ENCODE measurements at places on chromosomes 4 and X. TPM values are rescaled to one million over a fixed set of nuclear protein-coding genes. Genes with fewer than 3 reads are reported as not detected.
A peak's percentile ranks its signal among the peaks of the same experiment; 100 is the strongest.

The SYTL4 gene
- 41.9 TPM for total RNA-seq

The IL13RA2 gene
- not detected for total RNA-seq

The PIR gene
- total RNA-seq, result 22.1 TPM

The FRMD7 gene
- not detected for total RNA-seq

The TBC1D25 gene
- 12.7 TPM for total RNA-seq

The SCD5 gene
- total RNA-seq, result 27.8 TPM

The PLAC8 gene
- 0.71 TPM for total RNA-seq

The SFRP2 gene
- 64.8 TPM for total RNA-seq

The ZDHHC15 gene
- total RNA-seq, result 6.4 TPM

The XAGE1B gene
- not detected for total RNA-seq

The PAGE1 gene
- not detected for total RNA-seq

The PRRG1 gene
- total RNA-seq, result 5.9 TPM

The USP26 gene
- total RNA-seq, result not detected

The NAP1L2 gene
- total RNA-seq, result 6.1 TPM

DNA sequence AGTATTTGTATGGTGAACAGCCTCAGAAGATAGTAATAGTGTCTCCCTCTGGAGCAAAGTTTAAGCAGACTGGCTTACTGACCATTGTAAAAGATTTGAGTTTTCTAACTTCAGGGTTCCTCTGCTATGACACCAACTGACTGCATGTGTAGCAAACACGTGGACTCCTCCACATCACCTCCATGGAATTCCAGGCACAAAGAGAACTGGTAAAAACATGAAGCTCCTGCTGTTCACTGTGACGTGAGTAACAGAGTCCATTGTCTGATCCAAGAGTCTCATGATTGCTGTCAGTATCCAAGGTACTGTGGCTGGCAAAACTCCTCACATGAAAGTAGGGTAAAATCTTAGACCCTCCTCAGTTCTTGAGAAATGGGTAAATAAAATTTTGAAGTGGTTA lies 107.6 kb upstream of the FAM9B start:
- H3K36me3 ChIP-seq, result no peaks in the 10 kb centered on the region
- H3K27ac ChIP-seq, result no peak overlapping the region
- H3K27me3 ChIP-seq, result no peaks in the 10 kb centered on the region
- no peak for DNase-seq
- H3K4me3 ChIP-seq, result no peak overlapping the region

DNA sequence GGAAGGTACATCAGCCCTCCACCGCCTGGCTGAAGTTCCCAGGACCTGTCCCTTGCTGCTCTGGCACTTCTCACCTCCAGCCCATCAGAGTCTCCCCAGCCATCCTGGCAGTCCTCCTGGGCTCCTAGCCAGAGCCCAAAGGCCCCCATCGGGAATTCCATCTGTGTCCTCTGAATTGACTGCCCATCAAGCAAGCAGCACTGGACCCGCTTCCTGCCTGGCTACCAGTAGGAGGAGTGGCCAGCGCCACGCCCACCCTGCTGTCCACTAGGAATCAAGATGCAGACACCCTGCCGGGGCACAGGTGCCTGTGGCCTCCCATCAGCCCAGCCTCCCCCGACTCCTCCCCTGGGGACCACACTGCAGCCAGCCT lies 47.2 kb downstream of the C4orf50 start:
- H3K4me1 ChIP-seq, result no peaks in the 10 kb centered on the region
- no peak overlapping the region for H3K4me3 ChIP-seq
- no peaks in the 10 kb centered on the region for H3K36me3 ChIP-seq
- peak; percentile 54 for DNase-seq

DNA sequence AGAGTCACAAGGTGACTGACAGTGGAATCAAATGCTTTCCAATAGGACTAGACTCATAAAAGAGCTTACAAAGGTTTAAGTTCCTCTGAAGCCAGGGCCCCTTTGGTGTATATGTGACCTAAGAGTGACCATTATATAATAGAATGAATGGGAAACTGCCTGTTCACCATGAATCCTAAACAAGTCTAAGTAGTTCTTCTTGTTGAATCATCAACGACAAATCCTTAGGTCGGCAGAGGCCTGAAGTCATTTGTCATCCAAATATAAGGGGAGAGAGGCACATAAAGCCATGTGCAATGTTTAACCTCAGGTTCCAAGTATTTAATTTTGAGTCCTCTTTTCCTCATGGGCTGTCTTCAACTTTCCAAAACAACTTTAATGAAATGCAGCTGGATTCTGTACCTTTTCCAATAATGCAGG lies 122.4 kb downstream of the RASL11B start:
- no peak overlapping the region for H3K27ac ChIP-seq
- H3K27me3 ChIP-seq, result no peaks in the 10 kb centered on the region
- DNase-seq, result no peak
- peaks cover 24% of the 10 kb centered on the region for H3K4me1 ChIP-seq

- H3K4me1 ChIP-seq, result peaks cover 6% of the 10 kb centered on the region
- no peak overlapping the region for H3K27ac ChIP-seq
- H3K4me3 ChIP-seq, result no peak overlapping the region
- DNase-seq, result no peak
- H3K27me3 ChIP-seq, result peaks cover 6% of the 10 kb centered on the region
Measured at GRCh38 chr4:1111259-1111809, 2.0 kb downstream of the RNF212 start.

DNA sequence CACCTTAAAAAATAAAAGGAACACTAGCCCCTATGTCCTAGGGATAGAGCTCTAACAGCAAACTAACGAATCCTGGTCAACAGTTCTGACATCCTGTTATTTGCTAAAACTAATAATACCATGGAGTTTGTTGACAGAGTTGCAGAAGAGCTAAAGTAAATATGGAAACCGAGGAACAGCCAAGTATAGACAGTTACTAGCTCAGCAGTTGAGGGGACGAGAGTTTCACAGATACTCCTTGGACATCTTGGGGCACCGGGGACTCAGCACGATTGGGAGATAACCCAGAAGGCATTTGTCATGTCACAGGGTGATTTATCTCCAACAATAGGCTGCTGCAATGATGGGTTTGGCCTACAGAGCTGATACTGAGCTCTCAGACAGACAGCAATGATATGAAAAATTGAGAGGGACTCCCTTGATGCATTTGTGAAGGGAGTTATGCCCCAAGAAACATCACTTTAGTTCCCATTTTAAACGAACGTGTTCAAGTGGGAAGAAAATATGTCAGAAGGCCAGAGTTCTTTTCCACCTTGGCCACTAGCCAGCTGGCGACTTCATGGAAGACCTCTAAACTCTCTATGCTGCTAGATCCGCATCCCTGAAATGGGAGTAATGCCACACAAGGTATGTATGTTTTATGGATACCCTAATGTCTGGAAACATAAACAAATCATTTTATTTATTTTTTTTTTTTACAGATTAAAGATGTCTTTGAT lies 48.6 kb downstream of the TSC22D3 start:
- H3K27ac ChIP-seq, result peak overlapping the region; percentile 18
- H3K4me1 ChIP-seq, result peaks cover 37% of the 10 kb centered on the region
- no peaks in the 10 kb centered on the region for H3K36me3 ChIP-seq
- peaks cover 4% of the 10 kb centered on the region for H3K27me3 ChIP-seq
- no peak for DNase-seq

DNA sequence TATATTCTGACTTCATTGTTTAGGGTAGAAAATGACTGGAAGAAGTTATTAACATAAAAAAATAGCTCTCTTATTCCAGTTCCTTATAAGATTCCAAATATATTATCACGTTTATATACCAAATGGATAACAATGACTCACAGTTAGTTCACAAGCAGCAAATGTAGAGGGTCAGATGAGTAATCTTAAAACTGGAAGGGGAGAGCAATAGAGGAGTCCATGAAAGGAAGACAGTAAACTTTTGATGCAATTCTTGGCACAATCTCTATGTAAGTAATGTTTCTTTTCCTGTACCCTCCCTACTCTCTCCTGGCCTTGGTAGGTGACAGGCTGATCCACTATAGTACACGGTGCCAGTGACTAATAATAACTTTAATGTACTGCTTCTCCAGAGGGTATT lies 259.0 kb upstream of the TRPC5 start:
- H3K4me1 ChIP-seq, result no peaks in the 10 kb centered on the region
- H3K36me3 ChIP-seq, result no peaks in the 10 kb centered on the region

- H3K36me3 ChIP-seq, result no peaks in the 10 kb centered on the region
- no peaks in the 10 kb centered on the region for H3K4me1 ChIP-seq
- H3K27ac ChIP-seq, result no peak overlapping the region
- H3K27me3 ChIP-seq, result no peaks in the 10 kb centered on the region
- no peak for DNase-seq
Measured at GRCh38 chr4:186058253-186058979, 10.5 kb upstream of the TLR3 start.

DNA sequence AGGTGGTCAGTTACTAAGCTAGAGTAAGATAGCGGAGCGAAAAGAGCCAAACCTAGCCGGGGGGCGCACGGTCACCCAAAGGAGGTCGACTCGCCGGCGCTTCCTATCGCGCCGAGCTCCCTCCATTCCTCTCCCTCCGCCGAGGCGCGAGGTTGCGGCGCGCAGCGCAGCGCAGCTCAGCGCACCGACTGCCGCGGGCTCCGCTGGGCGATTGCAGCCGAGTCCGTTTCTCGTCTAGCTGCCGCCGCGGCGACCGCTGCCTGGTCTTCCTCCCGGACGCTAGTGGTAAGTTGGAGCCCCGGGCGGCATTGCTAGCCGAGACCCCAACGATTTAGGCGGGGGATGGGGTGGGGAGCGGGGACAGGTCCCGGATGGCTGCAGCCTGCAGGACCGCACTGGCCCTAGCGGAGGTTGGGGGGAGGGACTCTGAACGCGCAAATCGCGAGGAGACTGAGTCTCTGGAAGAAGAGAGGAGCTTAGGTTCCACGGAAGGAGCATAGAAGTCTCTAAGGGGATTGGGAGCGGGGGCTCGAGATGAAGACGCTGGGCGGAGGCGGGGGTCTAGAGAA lies 573 bp downstream of the HTR2C start:
- no peaks in the 10 kb centered on the region for H3K36me3 ChIP-seq
- H3K27me3 ChIP-seq, result peaks cover 41% of the 10 kb centered on the region
- H3K4me1 ChIP-seq, result no peaks in the 10 kb centered on the region
- peak overlapping the region; percentile 7 for H3K4me3 ChIP-seq
- no peak for DNase-seq

DNA sequence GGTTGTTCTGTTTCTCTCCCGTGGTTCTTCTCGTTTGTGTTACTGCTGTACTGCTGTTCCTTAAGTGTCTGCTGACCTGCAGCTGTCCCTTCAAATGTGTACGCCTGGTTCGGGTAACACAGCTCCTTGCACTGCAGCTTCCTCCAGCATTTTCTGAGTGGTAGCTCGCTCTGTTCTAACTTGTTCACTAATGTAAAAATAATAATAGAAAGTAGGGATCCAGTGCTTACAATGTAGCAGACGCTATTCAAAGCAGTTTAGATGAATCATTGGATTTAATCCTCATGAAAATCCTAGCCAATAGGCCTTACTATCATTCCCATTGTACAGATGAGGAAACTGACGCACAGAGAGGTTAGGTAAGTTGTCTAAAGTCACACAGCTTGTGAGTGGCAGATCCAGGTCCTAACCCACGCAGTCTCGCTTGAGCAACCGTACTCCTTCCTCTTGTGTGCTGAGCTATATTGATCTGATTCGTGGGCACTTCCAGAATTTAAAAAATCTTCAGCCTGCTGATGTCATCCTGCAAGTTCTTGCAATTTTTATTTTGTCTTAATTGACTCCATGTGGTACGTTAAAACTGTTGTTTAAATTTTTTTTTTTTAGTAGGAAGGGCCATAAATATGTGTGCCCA lies 448.2 kb upstream of the FAT1 start:
- H3K27ac ChIP-seq, result no peak overlapping the region
- DNase-seq, result no peak
- H3K4me1 ChIP-seq, result no peaks in the 10 kb centered on the region
- H3K4me3 ChIP-seq, result no peak overlapping the region

GRCh38 chr4:85555206-85555605 lies 80.3 kb downstream of the ARHGAP24 start:
- no peaks in the 10 kb centered on the region for H3K36me3 ChIP-seq
- no peak overlapping the region for H3K4me3 ChIP-seq
- H3K4me1 ChIP-seq, result no peaks in the 10 kb centered on the region
- no peak for DNase-seq
- H3K27me3 ChIP-seq, result no peaks in the 10 kb centered on the region

GRCh38 chr4:105291925-105292324 lies 145.2 kb downstream of the TET2 start:
- no peaks in the 10 kb centered on the region for H3K4me1 ChIP-seq
- DNase-seq, result no peak
- H3K36me3 ChIP-seq, result no peaks in the 10 kb centered on the region
- no peak overlapping the region for H3K27ac ChIP-seq

- H3K4me1 ChIP-seq, result no peaks in the 10 kb centered on the region
- H3K4me3 ChIP-seq, result no peak overlapping the region
- no peak for DNase-seq
- H3K36me3 ChIP-seq, result no peaks in the 10 kb centered on the region
Measured at GRCh38 chrX:20498851-20499635, 232.3 kb upstream of the RPS6KA3 start.

DNA sequence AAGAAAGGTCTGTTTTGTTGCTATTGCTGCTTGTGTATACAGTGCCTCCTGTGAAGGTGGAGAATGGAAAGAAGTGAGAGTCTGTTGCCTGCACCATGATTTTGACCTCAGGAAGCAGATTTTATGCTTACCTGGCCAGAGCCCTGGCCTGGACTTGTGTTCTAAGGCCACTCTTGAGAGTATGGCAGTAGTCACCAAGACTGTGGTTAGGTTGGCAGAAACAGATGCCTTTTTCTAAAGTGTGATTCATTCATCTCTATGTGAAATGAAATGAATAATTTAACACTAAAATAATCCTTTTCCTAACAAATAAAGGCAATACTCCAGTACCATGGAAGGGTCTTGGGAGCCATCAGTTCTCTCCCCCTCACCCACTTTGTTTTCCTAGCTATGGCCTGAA lies 161.8 kb downstream of the DCLK2 start:
- no peak for DNase-seq
- H3K36me3 ChIP-seq, result no peaks in the 10 kb centered on the region
- no peak overlapping the region for H3K4me3 ChIP-seq
- H3K27me3 ChIP-seq, result no peaks in the 10 kb centered on the region

GRCh38 chr4:184821242-184821641 lies 4.5 kb downstream of the ACSL1 start:
- no peaks in the 10 kb centered on the region for H3K27me3 ChIP-seq
- no peaks in the 10 kb centered on the region for H3K36me3 ChIP-seq
- H3K27ac ChIP-seq, result peak overlapping the region; percentile 13
- no peaks in the 10 kb centered on the region for H3K4me1 ChIP-seq

- H3K4me3 ChIP-seq, result peak within 1 kb of the TSS; percentile 66
- H3K27me3 ChIP-seq, result no peaks in the 10 kb centered on the region
- H3K4me1 ChIP-seq, result no peaks in the 10 kb centered on the region
- H3K27ac ChIP-seq, result peak within 1 kb of the TSS; percentile 94
- no peaks in the 10 kb centered on the region for H3K36me3 ChIP-seq
- DNase-seq, result peak; percentile 96
Measured at GRCh38 chrX:2928583-2929434, at the start of gene ARSD. TSS of gene ARSD (minus strand) at chrX:2929339. CDS start at chrX:2929275, 64 bp downstream.

- DNase-seq, result no peak
- no peaks in the 10 kb centered on the region for H3K27me3 ChIP-seq
- no peaks in the 10 kb centered on the region for H3K36me3 ChIP-seq
- no peak overlapping the region for H3K4me3 ChIP-seq
- H3K4me1 ChIP-seq, result peaks cover 7% of the 10 kb centered on the region
Measured at GRCh38 chrX:11754958-11755645, 2.9 kb upstream of the MSL3 start.

DNA sequence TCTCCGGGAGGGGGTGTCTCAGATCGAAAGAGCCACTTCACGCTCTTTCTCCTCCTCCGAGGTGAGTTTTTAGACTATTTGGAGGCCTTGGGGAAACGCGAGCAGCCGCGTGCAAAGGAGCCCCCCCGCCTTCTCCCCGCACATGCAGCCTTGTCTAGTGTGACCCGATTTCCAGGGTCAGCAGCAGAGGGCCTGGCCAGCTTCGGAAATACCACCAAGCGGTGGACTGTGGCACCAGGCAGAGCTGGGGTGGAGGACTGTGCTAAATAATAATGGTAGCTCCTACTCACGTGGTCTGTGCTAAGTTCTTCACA lies 79.3 kb upstream of the BCOR start:
- H3K4me1 ChIP-seq, result peaks cover 23% of the 10 kb centered on the region
- DNase-seq, result no peak
- H3K4me3 ChIP-seq, result peak overlapping the region; percentile 38
- H3K27ac ChIP-seq, result peak overlapping the region; percentile 91
